ENCODE measurements at places on chromosomes 12 and 14.

DNA sequence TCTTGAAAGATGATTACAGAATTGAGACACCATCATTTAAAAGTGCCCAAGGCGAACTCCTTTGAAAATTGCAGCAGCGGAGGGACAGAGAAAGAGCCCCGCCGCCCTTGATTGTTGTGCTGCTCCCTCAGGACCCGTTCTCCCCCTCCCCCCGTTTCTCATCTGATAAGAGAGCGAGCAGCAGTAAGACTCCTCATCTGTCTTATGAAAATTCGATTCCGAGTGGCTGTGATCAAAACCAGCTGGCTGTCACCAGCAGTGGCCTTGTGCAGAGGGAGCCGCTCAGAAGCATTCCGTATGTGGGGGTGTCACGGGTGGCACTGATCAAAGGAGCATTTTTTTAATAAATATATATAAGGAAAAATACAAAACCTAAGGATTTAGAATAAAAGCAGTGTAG is 78.0 kb upstream of the GPATCH2L start:
- DNase-seq: no peak

- DNase-seq: no peak
These were observed 68.8 kb upstream of the RTL1 start for GRCh38 chr14:100972118-100972897.

DNA sequence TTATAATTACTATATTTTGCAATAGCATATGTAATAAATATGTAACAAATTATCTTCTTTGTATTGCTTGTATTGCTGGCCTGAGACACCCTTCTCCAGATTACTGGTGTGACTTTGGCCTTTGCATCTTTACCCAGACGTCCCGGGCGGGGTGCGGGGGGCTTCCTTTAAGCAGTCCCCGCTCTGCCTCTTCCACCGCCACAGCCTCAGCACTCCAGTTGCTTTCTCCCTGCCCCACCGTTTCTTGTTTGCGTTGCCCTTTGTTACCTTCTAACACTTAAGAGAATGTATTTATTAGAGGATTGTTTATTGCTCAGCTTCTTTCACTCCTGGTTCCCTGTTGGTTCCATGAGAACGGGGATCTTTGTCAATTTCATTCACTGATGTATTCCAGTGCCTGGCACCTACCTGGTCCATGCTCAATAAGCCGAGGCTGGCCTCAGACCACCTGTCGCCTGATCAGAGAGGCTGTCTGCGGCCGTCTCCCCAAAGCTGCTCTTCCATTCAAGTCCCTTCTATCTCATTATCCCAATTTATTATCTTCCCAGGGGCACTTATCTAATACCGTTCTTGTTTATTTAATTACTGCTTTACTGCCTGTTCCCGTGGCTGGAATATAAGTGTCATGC is 100.5 kb upstream of the RFLNA start:
- no peak for DNase-seq

DNA sequence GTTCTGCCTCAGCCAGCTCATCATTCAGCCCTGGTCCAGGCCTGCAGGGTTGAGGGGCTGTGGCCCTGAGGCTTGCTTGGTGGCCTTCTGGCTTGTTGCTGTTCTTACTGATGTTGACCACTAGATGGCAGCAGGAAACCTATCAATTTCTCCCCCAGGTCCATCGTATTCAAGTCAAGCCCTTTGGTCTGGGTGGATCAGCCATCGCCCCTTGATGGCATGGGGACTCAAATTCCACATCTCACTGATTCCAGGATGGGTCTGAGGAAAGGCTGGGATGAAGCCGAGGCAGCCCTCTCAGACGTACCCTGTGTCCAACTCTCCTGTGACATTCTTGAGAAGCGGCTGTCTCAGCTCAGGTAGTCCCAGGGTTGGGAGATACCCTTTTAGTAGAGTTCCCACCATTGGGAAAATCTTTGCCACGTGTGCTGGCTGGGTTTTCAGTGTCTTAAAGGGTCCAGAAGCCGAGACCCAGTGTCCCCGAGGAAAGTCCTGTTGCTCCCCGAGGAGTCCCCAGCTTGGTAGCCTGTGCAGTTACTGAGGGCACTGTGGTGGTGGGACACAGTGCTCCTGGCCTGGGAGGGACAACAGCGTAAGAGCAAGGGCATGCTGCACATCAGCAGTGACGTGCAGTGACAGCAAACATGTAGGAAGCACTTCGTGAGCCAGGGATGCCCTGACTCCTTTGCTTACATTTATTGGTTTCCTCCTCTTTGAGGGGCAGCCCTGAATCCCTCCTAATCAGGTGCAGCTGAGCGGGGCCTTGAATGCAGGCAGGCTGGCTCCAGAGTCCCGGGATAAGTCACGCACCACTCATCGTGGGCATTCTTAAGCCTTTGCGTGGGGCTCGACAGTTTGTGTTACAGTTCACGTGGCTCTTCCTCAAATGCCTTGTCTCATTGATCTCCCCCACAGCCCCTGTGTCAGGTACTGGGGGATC is 58.6 kb downstream of the TSPAN9 start:
- DNase-seq: peak; percentile 50

GRCh38 chr14:35944847-35945246 is 118.7 kb downstream of the BRMS1L start:
- DNase-seq: peak; percentile 12

- DNase-seq: no peak
These were observed 42.2 kb upstream of the ATP23 start for GRCh38 chr12:57899010-57899662.

- DNase-seq: no peak
These were observed 87.8 kb downstream of the KNTC1 start for GRCh38 chr12:122614839-122615238.

GRCh38 chr12:67693894-67694293 is 45.3 kb downstream of the DYRK2 start:
- no peak for DNase-seq

DNA sequence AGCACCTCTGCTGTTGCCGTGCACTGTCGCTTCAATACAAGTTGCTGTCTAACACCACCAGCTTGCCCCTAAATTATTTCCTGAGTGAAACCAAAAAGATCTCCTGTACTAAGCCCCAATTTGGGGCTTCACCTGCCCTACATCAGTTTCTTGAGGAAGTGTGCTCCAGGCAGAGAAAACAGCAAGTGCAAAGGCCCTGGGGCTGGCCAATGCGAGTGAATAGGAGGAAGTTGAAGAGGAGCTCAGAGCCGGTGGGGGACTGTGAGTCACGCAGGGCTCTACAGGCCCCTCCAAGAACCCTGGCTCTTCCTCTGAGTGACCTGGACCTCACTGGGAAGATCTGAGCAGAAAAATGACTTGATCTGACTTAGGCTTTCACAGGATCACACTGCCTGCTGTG is 117.2 kb downstream of the IPO8 start:
- no peak for DNase-seq

GRCh38 chr14:60101786-60102185 is 10.1 kb downstream of the PCNX4 start:
- DNase-seq: no peak

GRCh38 chr12:34305176-34305575 is 282.9 kb downstream of the ALG10 start:
- no peak for DNase-seq

GRCh38 chr12:101832030-101832429 is 1.3 kb upstream of the GNPTAB start:
- DNase-seq: no peak

DNA sequence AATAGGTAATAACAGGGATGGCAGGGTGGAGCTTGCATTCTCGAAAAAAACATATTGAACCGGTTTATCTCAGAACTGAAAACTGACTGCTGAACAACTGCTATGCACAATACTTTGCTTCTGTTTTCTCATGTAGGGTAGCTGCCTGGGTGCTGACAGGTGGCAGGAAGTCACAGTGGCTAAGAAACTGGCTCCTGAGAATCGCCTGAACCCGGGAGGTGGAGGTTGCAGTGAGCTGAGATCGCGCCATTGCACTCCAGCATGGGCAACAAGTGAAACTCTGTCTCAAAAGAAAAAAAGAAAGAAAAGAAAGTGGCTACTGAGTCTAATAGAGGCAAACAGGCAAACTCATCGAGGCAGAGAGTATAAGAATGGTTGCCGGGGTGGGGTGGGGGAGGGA is 113.1 kb downstream of the CCDC60 start:
- DNase-seq: no peak

- DNase-seq: no peak
These were observed 17.9 kb upstream of the FBXO34 start for GRCh38 chr14:55253276-55253675.

DNA sequence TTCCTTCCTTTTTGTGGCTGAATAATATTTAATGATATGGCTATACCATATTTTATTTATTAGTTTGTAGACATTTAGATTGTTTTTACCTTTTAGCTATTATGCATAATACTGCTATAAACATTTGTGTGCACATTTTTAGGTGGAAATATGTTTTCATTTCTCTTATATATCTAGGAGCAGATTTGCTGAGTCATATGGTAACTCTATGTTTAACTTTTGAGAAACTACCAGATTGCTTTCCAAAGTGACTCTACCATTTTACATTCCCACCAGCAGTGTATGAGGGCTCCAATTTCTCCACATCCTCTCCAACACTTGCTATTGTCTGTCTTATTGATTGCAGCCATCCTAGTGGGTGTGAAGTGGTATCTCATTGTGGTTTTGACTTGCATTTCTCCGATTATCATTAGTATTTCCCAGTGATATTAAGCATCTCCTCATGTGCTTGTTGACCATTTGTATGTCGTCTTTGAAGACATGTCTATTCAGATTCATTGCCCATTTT is 160.2 kb downstream of the KICS2 start:
- DNase-seq: no peak

DNA sequence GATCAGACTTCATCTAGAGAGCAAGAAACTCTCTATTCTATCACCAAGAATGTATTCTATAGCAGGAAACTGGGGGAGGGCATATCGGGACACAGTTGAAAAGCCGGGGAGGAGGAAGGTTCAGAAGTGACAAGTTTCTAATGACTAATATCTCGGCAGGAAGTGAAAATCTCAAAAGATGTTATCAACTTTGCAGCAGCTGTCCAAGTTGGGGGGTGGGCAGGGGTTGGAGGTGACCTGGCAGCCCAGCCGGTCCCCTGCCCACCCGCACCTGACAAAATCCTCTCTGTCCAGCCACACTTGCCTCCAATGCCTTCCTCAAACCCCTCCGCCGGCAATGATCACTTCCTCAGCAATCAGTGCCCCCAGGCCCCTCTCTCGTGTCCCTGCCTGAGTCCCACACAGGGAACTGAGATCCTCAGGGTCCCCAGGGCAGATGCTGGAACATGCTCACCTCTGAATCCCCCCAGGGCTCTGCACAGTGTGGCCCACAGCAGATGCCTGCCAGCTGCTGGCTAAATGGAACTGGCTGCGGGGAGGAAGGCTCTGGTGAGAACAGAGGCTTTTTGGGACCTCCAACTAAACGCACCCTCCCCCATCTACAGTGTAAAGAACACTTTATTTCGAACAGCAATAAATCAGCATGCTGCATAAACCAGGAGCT is 43.9 kb downstream of the CCDC88C start:
- DNase-seq: no peak

GRCh38 chr12:54356951-54357356 is 7.3 kb downstream of the GPR84 start:
- no peak for DNase-seq

DNA sequence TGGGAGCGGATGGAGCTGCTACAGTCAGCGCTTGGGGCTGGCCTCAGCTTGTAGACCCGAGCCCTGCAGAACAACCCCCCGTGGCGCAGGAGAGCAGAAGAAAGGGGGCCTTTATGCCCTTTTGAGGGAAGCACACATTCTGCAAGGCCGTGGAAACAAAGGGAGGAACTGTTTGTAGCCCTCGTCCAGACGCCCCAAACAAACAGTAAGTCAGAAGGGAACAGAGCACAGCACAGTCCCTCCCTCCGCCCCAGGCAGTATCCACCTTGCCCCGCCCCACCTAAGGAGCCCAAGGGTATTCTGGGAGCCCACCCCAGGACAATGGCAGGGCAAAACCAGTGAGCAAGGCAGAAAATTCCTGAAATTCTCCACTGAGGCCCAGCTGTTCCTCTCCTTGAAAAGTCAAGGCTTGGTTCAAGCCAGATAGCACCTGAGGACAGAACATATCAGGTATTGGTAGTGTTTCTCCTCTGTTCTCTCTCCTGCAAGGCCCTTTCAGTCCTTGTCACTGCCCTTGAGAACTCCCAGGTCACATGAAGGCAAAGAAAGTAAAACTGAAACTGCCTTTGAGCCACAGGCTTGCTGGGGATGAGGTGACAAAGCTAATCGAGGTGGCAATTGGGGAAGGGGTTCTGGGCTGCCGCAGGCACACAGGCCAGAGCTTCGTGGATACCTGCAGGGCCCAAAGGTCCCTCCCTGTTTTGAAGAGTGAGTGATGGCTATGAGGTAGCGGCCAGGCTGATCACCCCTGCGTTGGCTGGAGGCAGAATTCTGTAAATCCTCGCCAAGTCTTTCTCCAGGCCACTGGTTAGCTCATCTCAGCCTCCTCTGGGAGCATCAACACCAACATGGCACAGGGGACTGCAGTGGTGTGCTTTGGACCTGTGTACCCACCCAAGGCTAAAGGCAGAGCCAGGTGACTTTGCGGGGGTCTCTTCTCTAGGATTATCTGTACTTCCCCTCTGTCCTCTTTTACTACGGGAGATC is 499 bp downstream of the DGLUCY start:
- DNase-seq: no peak

DNA sequence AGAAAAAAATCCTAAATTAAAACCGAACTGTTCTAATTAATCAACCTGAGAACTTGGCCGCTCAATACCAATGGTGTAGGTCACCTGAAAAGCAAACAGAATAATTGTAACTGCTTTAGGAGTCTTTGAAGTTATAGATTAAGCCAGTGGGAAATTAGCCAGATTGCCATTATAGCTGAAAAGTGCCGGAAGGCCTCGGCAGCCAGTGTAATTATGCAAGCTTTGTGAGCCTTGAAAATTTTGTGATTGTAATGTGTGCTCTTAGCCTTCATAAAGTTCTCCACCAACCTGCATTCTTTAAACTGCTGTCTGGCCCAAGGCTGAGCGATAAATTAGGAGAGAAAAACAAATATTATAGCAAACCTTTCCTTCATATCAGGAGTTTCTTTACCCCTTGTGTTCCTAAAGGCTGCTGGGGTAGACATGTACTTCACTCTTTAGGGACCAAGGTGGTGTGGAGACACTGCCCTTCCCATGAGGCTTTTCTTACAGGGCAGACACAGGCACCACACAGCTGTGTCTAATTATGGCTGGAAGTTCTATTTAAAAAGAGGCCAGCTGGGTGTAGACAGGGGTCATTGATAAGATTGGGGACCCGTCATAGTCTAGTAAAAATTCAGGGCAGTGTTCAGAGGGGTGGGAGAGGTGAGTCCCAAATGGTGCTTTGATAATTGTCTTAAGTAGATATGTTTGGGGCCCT is 991.2 kb downstream of the FLRT2 start:
- no peak for DNase-seq

- DNase-seq: no peak
These were observed 4.4 kb downstream of the KMT2D start for GRCh38 chr12:49055978-49056754.

DNA sequence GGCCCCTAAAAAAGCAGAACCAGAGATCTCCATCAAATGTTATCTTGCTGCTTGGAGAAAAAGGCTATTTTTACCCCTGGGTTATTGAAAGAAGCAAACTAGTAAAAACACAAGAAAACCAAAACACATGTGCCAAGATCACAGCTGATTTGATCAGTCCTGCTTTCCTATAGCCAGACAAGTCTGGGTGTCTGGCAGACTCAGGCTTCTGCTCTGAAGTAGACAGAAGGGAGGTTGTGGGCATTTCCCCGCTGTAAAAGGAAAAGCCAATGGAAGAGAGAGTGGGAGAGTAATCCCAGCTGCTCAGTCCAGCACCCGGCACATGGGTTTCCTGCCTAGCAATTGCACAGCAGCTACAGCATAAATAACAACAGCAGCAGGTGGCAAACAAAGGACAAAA is 177.9 kb downstream of the PHLDA1 start:
- no peak for DNase-seq

GRCh38 chr12:108191938-108192337 is 62.9 kb downstream of the WSCD2 start:
- DNase-seq: no peak
